ENCODE measurements at places on chromosomes 6 and 20.
A peak's percentile ranks its signal among the peaks of the same experiment; 100 is the strongest.

- DNase-seq = no peak
Observed at GRCh38 chr6:51644426-51644825, 443.0 kb downstream of the PKHD1 start.

DNA sequence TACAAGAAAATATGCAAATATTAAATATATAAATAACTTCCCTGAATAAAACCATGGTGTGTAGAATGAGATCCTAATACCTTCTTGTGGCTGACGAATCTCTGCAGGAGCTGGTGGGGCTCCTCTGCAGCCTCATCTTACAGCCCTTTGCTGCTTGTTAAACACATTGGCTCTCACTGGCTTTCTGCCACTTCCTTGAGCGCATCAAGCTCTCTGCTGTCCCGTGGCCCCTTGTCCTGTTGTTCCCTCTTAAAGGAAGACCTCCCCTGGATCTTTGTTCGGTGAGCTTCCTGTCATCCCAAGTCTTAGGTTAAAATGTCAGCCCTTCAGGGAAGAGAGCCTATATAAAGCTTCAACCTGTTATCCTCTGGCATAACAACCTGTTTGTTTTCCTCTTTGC is 519.6 kb downstream of the DOK5 start:
- DNase-seq = no peak

GRCh38 chr6:147262946-147263345 is 58.7 kb downstream of the STXBP5 start:
- DNase-seq = no peak

- no peak for DNase-seq
Observed at GRCh38 chr6:162178666-162179065, 548.9 kb downstream of the PRKN start.

DNA sequence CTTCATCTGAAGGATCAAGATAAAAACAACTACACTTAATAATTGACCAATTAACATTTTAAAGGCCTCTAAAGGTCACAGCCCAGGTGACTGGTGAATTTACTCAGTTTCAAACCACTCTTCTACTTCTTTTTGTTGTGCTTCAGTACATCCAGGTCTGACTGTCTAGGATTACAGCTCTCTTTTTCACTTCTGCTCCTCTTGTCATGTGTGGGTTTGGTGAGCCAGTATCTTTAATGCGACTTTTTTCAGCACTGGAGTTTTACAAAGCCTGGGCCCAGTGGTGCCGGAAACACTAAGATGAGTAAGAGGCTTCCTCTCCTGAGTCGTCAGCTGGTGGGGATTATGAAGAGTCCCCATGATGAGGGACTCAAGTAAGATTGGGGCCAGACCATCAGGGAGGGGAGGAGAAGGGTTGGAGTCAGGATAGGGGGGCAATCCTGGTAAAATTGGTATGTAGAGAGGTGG is 27.0 kb downstream of the HECA start:
- DNase-seq = no peak

DNA sequence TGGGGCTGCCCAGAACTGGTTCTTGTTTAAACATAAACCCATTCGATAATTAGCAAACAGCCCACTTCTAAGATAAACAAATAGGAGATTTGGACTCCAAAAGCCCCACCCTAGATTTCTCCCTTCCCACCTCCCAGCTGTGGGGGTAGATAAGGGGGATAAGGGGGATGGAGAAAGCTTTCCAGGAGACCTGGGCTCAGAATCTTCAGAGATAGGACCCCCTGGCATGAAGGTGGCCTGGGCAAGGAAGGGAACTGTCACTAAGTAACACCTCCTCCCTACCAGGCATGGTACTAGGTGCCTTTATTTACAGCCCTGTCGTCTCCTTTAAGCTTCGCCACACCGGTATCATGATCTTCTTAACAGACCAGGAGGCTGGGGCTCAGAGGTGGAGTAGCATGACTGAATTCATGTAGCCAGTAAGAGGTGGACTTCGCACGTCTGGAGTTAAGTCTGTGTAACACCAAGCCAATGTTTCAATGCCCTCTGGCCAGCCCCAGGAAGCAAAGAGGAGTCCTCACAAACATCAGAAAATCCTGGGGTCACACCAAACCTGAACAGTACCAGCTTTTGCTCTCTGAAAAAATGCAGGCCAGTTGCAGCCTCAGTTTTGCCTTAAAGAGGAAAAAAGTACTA is 4.6 kb downstream of the SDC4 start:
- no peak for DNase-seq

- no peak for DNase-seq
Observed at GRCh38 chr6:49692534-49692933, 20.8 kb downstream of the CRISP2 start.

DNA sequence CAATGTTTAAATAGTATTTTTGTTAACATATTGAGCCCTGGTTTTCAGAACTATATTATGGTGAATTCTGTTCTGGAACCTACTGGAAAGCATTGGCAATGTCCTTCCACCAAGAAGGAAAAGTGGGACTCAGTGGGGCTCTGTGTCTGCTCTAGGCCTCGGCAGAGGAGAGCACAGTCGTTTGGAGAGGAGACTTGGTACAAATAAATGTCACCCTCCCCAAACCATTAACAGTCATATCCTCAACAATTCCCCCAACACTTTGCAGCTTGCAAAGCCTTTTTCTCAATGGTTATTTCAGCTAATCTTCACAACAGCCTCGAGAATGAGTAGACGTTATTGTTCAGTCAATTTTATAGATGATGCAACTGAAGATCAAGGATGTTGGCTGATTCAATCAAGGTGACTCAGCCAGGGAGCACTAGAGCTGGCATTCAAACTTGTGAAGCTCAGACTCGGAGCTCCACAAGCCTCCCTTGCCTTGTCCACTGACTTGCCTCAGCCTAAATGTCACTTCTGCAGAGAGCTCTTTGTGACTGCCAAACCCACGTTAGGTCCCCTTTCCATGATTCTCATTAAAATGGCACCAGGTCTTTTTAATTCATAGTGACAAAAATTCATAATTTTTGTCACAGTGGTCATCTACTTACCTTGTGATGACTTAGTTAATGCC is 60.6 kb downstream of the TOX2 start:
- peak; percentile 65 for DNase-seq

GRCh38 chr20:61437280-61438206 is 185.5 kb downstream of the CDH4 start:
- peak; percentile 42 for DNase-seq

DNA sequence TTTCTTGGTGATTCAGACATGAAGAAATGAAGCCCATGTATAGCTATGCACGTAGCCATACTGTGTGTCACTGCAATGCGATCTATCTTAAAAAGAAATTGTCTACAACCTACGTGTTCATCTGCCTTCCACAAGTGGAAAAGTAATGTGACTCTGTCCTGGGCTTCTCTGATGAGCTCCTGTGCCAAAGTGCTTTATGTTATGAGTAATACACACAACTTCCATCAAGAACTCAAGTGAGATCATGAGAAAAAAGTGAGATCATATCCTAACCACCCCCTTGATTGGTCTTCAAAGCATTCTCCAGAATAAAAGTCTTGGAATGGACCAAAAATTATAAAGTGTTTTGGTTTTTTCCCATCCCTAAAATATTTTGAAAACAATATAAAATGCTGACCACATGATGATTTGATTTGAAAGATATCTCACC is 114.3 kb downstream of the DST start:
- peak; percentile 49 for DNase-seq

- no peak for DNase-seq
Observed at GRCh38 chr6:46983007-46983411, 59.1 kb downstream of the ADGRF1 start.

- DNase-seq = no peak
Observed at GRCh38 chr6:48765352-48765961, 654.5 kb upstream of the PTCHD4 start.

GRCh38 chr6:142055219-142055618 is 77.5 kb upstream of the GJE1 start:
- DNase-seq = no peak

- DNase-seq = no peak
Observed at GRCh38 chr6:36116066-36116864, 14.0 kb upstream of the MAPK13 start.

- no peak for DNase-seq
Observed at GRCh38 chr20:63959699-63960075, 3.5 kb upstream of the UCKL1 start.

DNA sequence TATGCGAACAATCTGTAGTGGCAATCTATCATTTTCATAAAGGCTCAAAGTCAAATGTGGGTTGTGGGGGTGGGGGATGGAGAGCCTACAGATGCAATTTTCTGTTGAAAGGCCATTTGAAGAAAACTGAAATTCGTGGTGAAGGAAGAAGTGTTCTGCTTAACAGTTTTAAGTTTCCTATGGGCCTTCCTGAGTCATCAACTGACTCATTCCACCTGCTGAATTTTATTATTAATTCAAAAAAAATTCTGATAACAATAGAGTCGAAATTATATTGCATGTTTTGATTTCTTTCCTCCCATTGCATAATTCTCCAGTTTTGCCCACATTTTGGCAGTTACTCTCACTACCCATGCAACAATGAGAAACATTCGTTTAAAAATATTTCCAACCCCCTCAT is 622.3 kb upstream of the ARID1B start:
- DNase-seq = no peak

GRCh38 chr6:56101141-56101553 is 146.2 kb downstream of the COL21A1 start:
- DNase-seq = peak; percentile 83

DNA sequence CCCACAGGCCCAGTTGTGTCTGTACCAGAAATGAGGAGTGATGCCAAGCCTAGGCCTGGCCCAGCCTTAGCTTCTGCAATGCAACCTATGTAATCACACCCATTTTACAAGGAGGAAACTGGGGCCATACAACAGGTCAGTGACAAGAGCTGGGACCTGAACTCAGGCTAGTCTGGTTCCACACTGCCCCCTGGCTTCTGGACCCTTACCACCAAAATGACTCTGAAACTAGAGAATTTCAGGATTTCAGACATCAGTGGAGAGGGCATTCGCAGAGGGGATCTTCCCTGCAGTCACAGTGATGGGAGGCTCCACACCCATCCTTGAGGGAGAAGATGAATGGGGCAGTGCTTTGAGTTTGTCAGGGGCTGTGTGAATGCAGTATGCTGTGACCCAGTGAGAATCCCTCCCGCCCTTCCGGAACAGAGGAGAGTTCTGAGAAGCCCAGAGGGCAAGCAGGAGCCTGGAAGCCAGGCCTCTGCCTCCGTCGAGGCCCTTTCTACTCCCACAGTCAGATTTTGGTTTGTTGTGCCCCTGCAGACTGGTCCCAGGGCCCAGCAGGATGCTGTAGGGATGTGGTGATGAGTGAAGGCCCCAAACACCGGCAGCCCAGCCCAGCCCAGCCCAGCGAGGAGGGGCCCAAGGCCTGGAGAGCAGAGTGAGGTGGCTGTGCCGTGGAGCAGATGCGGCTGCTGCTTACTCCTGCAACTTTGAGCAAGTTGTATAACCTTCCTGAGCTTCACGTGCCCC is 48.1 kb upstream of the MYL9 start:
- DNase-seq = no peak

- DNase-seq = no peak
Observed at GRCh38 chr6:62479697-62480220, 193.7 kb upstream of the KHDRBS2 start.

DNA sequence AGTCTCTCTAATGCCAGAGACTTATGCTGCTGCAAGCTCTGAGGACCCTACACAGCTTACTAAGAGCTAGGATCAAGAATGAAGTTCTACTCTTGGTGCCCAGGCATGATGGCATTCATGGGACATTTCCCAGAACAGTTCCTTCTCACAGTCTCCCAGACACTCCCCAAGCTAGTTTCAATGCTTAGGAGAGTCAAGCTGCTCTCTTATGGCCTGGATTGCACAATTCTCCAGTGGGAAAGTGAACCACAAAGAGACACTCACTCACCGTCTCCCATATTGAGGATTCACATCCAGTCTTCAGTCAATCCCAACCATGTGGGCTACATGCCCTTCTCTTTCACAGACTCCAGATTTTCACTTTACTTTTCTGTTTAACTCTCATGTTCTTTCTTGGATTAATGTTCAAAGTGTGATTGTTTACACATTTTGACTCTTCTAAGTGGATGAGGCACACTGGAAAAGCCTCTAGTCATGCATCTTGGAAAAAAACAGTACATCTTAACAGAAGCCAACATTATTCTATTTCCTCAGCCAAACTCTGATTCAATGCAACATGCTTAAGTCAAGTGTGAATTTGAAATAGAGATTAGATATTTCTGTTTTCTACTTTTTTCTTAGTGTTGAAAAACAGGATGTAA is 447.8 kb upstream of the BTBD3 start:
- DNase-seq = no peak

GRCh38 chr20:38926934-38927616 is 858 bp downstream of the FAM83D start:
- no peak for DNase-seq

DNA sequence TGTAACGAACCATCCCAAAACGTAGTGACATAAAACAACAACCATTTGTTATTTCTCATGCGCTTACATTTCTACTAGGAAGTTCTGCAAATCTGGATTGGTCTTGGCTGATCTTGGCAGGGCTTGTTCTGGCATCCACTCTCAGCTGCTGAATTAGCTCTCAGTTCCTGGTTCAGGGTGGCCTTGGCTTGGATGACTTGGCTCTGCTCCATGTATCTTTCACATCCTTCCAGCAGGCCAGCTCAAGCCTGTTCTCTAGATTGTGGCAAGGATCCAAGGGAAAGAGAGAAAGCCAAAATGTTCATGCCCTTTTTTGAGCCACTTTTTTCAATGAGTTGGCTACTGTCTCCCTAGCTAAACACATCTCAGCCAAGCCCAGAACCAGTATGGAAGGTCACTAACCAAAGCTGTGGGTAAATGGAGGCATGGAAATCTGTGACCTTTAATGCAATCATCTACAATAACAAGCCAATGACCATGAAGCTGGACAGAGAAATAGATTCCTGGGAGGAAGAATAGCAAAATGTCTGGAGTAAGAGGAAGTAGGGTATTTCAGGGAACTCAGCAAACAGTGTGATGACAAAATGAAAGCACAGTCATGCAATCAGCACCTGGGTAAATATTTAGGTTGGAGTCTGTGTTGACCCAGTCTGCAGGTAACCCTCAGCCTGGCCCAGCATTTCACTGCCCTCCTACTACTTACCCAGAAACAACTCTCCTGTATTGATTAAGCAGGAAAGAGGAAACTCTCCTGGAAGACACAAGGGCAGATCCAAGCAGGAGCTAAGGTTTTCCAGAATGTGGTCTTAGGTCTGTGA is 32.7 kb upstream of the SNAP25 start:
- DNase-seq = no peak

DNA sequence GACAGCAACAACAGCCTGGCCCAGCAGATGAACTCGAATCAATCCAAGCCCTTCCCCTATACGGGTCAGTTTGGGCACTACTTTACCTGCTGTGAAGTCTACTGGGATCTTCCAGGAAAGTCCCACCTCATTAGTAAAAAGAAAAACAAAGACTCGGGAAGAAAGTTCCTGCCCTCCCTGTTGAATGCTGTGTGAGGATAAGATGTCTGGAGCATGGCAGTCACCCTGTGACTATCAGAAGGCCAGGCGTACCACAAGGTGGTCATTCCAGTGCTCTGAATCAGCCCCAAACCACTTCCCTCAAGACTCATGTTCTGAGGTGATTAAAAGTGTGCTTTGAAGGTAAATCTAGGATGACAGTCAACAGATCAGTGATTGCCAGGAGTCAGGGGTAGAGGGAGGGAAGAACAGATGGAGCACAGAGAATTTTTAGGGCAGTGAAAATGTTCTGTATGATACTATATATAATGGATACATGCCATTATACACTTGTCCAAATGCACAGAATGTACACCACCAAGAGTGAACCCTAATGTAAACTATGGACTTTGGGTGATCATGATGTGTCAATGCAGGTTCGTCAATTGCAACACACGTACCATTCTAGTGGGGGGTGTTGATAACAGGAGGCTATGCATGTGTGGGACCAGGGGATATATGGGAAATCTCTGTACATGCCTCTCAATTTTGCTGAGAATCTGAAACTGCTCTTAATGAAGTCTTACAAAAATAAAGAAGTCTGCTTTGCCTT is 14.7 kb downstream of the FKBP1A start:
- DNase-seq = no peak
